Spinal cord (tissue), 10 donors: ENCODE measurements at places on chromosomes 5 and 9.

- DNase-seq, result no peak
Measured at GRCh38 chr5:135161221-135161620, 127.2 kb upstream of the PITX1 start.

DNA sequence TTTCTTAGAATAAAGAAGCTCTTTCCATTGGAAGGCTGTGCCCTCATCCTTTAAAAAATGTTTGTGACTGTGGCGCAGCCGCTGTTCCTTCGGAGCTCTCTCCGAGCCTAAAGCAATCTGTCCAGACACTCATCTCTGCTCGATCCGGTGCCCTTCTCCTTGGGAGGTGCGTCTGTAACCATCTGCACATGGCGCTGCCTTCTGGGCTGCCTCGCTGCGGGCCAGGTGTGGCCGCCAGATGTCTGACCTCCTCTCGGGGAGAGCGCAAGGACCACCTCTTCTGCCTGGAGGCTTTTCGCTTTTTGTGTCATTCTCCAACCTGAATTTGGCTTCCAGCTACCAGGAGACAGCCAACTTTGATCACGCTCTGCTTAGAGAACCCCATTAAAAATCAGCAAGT lies 153.4 kb upstream of the PTCH1 start:
- DNase-seq, result peak; percentile 13

GRCh38 chr9:121499427-121500164 lies at the start of gene GGTA1:
Gene GGTA1 (minus strand): TSS chr9:121499844. CDS start chr9:121467922, 31,922 bp downstream.
- no peak for DNase-seq

- no peak for DNase-seq
Measured at GRCh38 chr9:113879318-113879717, 3.2 kb downstream of the ZNF618 start.

- no peak for DNase-seq
Measured at GRCh38 chr5:10700516-10700915, 60.5 kb downstream of the DAP start.

DNA sequence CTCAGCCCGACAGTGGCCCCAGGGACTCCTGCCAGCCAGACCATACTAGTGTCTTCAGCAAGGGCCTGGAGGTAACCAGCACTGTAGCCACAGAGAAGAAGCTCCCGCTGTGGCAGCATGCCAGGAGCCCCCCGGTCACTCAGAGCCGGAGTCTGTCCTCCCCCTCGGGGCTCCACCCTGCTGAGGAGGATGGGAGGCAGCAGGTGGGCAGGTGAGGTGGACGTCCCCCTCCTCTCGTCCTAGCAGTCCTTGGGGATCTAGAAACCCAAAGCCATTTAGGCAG lies 28.0 kb upstream of the LRRC14B start:
- DNase-seq, result no peak
